ENCODE measurements at places on chromosomes 11 and 22.

DNA sequence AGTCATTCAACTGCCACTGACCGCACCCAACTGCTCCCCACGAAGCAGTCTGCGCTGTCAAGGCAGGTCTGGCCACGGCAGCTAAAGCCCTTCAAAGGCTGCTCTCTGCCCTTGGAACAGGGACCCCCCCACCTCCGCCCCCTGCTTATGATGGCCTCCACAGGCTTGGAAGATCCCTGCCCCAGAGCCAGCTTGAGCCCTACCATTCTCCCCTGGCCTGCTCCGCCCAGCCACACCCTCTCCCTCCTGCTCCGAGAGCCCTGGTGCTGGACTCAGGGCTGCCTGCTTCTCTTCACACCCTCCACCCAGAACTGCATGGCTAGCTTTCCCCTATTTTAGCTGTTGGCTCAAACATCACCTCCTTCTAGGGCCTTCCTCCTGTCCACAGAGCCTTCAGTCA lies 19.0 kb downstream of the ZMAT5 start:
- DNase-seq: no peak

- DNase-seq: no peak
These were observed 803 bp upstream of the IFT27 start for GRCh38 chr22:36776722-36777121.

GRCh38 chr11:108933630-108934029 lies 268.8 kb downstream of the DDX10 start:
- no peak for DNase-seq

DNA sequence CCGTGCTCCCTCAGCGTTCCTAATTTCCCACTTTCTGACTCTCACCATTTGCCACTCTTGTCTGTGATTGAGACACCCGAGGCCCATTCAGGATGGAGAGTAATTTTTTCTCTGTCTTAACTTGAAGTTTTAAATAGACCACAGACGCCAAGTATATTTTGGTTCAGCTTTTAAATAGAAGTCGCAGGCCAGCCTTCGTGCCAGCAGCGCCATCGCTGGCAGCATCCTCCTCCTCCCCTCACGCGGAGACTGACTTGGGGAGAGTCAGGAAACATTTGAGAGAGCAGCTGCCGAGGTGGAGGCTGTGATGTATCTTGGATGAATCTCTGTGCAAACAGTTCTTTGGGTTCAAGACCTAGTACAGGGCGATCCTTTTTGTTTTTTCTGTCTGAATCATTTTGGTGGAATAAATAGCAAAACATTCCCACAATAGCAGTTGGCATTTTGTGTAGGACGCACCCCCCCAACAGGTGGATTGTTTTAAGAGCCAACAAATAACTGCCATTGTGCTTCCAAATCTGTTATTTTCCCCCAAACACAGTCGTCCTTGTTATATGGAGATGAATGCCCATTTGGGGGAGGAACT lies 889 bp upstream of the DMC1 start:
- no peak for DNase-seq

DNA sequence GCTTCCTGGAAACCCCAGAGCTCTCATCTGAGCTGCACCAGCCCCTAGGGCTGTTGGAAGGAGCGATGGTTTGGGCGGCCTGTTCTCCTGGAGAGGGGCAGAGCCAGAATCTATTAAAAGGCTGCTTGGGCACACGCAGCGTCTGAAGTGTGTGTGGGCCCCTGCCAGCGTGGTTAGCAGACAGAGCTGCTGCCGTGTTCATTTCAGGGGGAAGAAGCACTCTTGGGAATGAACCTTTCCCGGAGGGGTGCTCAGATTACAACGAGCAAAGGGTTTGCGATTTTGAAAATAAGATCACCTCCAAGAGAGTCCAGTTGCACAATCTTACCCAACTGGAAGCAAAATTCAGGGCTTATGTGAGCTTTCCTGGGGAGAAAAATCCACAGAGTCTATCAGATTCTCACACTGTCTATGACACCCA lies 12.9 kb downstream of the ANO1 start:
- no peak for DNase-seq
